A172 (cell line): ENCODE measurements at places on chromosomes 11 and 22. TPM values are rescaled to one million over a fixed set of nuclear protein-coding genes. Genes with fewer than 3 reads are reported as not detected.

Gene DLG2
- 0.67 and 0.72 TPM in 2 replicates for total RNA-seq

Gene BLID
- total RNA-seq = 1.1 and 1.5 TPM in 2 replicates

DNA sequence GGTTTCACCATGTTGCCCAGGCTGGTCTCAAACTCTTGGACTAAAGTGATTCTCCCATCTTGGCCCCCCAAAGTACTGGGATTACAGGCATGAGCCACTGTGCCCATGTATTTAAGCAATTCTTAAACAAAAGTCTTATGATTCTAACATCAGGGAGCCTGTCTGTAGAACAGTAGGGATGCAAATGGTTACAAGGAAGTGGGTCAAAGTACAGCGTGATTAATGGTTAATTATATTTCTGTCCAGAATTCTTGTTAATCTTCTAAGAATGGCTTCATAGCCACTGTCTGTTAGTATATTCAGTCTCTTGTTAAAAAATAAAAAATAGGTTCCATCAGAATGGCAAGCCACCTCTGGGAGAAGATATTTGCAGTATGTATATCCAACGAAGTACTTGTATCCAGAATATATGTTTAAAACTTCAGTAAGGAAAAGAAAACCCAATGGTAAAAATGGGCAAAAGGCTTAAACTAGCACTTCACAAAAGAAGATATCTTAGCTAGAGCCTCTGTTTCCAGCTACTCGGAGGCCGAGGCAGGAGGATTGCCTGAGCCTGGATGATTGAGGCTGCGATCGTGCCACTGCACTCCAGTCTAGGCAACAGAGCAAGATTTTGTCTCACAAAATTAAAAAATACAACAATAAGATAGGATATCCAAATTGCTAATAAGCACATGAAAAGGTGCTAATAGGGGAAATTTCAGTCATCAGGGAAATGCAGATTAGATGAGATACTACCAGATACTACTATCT, 22.9 kb downstream of the ATG13 start:
- no peak for DNase-seq

Gene HTR3A
- not detected in 2 replicates for total RNA-seq

Gene OR56A4
- not detected in 2 replicates for total RNA-seq

Gene EI24
- 76.4 and 81.6 TPM in 2 replicates for total RNA-seq

Gene GPR83
- total RNA-seq = not detected in 2 replicates

GRCh38 chr11:100562128-100562527, 125.0 kb upstream of the ARHGAP42 start:
- peak; percentile 68 for DNase-seq

DNA sequence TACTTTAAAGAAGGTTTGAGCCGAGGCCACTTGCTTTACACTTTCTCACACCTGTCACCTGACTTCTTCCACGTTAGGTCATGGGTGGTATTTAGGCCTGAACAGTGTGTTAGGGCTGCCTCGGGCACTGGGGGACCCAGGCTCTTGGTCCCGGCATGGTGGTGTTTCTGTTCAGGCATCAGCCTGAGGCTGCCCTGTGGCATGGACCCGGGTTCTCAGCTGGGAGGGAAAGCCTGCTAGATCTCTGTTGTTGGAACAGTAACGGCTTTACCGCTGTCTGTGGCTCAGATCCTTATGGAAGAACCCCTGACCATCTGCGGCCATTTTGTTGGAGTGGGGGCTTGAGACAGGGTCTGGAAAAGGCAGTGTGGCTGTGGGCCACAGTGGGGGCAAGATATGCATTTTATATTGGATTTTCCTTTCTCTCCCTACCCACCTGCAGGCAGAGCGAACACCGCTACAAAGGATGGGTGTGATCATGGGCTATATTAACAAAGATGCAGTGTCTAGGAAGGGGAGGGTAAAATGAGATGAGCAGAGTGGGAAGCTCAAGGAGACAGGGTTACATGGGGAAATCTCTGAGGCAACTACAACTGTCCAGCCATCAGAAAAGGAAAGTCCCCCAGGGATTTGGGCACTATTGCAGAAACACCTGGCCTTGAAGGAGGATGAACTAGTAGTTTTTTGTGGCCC, 1.6 kb upstream of the KCNJ11 start:
- no peak for DNase-seq

- no peak for DNase-seq
Observed at GRCh38 chr22:29580200-29580810, 608 bp downstream of the NIPSNAP1 start.

Gene OR5AS1
- total RNA-seq = not detected in 2 replicates

GRCh38 chr11:130561441-130561881, 113.0 kb downstream of the ADAMTS15 start:
- DNase-seq = no peak

DNA sequence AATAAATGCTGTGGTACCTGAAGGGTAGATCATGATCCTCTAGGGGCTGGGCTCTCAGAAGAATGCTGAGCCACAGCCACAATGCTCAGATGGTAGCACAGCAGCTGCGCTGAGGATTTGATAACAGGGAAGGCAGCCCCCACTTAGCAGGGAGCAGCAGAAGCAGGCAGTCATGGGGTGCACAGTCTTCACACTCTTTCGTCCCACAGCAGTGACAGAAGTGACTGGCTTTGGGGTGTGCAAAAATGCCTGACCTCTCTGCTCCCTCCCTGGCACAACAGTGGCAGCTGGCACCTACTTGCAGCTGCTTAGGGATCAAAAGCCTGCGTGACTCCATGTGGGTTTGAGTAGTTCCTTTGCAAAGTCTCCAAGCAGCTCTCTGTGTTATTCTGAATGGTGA, 1349.8 kb upstream of the RAG2 start:
- DNase-seq = no peak

DNA sequence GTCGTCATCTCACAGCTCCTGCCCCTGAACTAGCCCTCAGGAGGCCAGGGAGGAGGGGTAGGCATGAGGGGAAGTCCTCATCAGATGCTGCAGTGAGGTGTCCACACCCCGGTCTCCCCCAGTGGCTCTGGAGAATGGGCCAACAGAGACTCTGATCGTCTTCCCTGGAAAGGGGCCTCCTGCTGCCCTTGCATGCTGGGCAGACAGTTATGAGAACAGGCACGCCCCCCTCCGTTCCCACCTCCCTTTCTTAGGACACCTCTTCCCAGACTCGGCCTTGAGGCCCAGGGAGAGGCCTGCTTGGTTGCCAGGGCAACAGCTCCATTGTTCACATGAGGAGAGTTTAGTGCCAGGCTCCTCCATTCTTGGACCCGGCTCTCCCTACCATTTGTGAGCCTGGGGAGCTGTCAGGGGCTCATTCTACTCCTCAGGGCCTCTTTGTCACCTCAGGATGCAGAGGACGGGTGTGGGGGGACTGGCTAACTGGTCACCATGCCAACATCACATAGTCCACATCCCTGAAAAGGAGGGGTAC, 157.7 kb downstream of the TTC17 start:
- no peak for DNase-seq

Gene PRG2
- total RNA-seq = not detected in 2 replicates

- no peak for DNase-seq
Observed at GRCh38 chr11:2103668-2104523, 35.3 kb downstream of the IGF2 start.

Gene CCDC34
- total RNA-seq = 35.8 and 44.8 TPM in 2 replicates

Gene CRYBB3
- total RNA-seq = not detected in 2 replicates

DNA sequence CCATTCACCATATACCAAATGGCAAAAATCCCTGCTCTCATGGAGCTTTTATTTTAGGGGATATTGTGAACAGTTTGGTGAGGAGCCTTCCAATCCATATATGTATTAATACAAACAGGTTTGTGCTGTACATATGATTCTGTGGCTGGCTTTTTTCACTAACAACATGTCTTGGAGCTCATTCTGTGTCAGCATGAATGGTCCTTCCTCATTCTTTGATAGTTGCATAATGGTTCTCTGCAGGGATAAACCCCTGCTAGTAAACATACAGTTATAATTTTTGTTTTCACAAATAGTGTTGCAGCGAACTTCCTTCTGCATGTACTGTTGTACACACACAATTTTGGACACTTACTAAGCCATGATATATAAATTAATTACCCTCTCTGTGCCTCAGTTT, 8.3 kb downstream of the PRR5L start:
- no peak for DNase-seq

Gene SCGB1D2
- not detected in 2 replicates for total RNA-seq

Gene IMMP1L
- 17.5 and 91.2 TPM in 2 replicates for total RNA-seq
